AG10803 (cell line): ENCODE measurements at places on chromosomes 11 and 22.
A peak's percentile ranks its signal among the peaks of the same experiment; 100 is the strongest.

DNA sequence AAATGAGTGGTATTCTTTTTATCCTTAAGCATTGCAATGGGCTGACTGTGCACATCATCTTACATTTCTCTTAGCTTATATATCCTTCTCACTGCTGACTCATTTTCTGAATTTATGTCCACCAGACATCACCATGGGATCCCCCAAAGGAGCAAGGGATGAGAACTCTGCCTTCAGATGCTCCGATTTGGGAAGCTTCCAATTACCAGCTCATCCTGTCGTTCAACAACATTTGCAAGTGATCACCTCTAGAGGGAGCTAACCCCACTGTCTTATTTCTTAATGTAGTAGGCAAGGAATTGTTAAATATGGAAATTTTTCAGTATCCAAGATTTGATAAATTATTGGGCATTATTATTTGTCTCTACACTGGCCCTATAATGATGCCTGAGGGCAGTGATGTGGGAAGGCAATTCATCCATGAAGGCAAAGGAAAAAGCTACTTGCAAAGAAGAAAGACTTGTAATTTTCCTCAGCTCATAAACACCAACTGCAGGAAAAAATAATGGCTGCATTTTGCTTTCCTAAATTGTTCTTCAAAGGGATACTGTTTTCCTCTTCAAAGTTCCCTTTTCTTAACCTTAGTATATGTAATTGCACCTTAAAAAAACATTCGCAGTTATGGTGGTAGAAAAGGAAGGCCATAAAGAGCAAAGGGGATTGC lies 102.4 kb upstream of the FSHB start:
- DNase-seq, result peak; percentile 57

DNA sequence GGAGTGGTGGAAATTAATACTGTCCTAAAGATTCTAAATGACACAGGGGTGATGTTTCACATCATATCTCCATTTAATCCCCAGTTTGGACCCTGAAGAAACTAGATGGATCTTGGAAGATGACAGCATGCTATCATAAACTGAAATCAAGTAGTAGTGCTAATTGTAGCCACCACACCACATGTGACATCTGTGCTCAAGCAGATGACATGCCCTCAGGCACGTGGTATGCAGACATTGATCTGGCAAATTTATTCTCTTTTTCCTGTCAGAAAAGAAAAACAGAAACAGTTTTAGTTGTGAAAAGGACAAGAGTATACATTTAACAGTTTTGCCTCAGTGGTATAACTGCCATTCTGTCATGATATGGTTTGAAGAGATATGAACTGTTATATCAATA lies 52.9 kb upstream of the PGR start:
- DNase-seq, result no peak

- DNase-seq, result no peak
Measured at GRCh38 chr22:26139310-26139709, 30.0 kb upstream of the SEZ6L start.

DNA sequence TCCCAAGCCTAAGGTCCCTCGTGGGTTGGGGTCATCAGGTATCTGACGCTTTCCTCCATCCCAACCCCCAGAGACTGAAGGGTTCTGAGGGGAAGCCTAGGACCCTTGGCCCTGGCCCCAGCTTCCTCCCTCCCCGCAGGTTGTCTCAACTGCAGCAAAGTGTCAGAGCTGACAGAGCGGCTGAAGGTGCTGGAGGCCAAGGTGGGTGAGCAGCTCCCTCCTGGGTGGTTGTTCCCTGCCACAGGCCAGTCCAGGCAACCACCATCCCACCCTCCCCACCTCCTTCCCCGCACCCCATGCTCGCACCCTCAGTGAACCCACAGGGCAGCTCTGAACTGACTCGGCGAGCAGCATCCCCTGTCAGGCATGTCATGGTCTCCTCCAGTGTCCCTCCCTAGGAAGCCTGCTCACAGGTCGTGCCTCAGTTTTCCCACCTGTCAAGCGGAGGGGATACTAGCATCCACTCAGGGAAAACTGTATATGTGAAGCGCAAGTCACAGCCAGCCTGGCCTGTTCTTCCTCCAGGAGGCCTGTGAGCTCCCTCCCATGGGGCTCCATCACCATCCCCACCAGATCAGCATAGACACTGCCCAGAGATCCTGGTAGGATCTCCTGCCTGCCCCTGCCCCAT lies 20.8 kb downstream of the EMID1 start:
- DNase-seq, result no peak

- DNase-seq, result no peak
Measured at GRCh38 chr11:121212536-121213361, 79.8 kb upstream of the SC5D start.

DNA sequence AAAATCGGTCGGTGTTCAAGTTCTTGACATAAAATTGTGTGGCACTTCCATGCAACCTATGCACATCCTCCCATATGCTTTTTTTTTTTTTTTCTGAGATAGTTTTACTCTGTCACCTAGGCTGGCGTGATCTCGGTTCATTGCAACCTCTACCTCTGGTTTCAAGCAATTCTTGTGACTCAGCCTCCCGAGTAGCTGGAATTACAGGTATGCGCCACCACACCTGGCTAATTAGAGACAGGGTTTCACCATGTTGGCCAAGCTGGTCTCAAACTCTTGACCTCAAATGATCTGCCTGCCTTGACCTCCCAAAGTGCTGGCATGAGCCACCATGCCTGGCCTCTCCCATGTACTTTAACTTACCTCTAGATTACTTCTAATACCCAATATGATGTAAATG lies 15.0 kb downstream of the GLB1L3 start:
- no peak for DNase-seq

- DNase-seq, result no peak
Measured at GRCh38 chr11:1292018-1292643, 17.3 kb downstream of the TOLLIP start.

DNA sequence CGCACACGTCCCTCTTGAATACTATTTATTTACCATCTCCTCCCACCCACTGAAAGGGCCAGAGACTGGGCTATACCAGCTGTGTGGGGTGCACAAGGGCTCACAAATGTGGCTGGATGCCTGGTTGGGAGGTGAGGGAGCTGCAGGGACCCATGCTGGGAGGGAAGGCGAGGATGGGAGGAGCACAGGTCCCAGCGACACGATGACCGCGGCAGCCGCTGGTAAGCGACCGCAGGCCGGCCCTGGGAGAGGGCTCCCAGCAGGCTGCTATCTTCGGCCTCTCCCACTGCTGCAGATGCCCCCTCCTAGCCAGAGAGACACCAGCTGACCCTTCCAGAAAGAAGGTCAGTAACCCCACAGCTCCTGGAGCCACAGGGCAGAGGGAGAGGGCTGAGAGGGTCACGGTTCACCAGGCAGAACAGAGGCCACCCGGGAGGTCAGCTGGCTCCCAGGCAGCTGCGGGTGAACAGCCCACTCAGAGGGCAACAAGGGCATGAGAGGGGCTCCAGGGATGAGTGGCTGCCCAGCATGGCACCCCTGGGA lies 163.9 kb downstream of the CRYBB2 start:
- DNase-seq, result no peak

- peak; percentile 70 for DNase-seq
Measured at GRCh38 chr22:28155808-28156207, 236.8 kb upstream of the PITPNB start.

- no peak for DNase-seq
Measured at GRCh38 chr11:62801071-62801470, 4.2 kb downstream of the NXF1 start.

DNA sequence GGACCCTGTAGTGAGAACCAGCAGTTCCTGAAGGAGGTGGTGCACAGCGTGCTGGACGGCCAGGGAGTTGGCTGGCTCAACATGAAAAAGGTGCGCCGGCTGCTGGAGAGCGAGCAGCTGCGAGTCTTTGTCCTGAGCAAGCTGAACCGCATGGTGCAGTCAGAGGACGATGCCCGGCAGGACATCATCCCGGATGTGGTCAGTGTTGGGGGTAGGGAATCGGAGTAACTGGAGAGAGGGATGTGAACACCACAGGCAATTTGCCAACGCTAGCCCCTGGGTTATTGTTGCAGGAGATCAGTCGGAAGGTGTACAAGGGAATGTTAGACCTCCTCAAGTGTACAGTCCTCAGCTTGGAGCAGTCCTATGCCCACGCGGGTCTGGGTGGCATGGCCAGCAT lies 19.9 kb downstream of the MADD start:
- DNase-seq, result no peak

DNA sequence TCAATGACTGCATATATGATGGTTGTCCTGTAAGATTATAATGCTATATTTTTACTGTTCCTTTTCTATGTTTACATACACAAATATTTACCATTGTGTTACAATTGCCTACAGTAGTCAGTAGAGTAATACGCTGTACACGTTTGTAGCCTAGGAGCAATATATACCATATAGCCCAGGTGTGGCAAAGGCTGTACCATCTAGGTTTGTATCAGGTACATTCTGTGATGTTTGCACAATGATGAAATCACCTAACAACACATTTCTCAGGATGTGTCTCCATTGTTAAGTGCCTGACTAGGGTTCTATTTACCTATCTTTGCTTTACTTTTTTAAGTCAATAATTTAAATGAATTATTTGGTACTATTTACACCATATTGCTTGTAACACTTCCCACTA lies 21.9 kb downstream of the PRR5L start:
- no peak for DNase-seq

GRCh38 chr11:29353833-29354232 lies 663.0 kb downstream of the KCNA4 start:
- no peak for DNase-seq

GRCh38 chr11:68343761-68344256 lies 31.4 kb downstream of the LRP5 start:
- DNase-seq, result no peak

DNA sequence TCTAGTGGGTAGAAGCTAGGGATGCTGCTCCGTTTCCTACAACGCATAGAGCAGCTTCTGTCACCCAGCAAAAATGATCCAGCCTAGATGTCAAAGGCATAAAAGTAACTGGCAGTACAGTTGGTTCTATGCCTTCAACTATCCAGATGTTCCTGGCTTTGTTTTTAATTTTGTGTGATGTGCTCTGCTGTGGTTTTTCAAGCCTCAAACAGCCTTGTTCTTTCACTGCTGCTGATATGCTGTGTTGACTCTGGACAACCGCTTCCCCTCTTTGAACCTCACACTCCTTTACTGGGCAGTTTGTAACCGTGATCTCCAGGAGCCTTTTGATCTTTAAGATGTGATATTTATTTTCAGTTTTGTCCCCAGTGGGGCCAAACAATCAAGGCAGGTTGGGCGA lies 116.4 kb downstream of the SEZ6L start:
- DNase-seq, result no peak

GRCh38 chr11:64859542-64860414 lies 15.3 kb upstream of the CDC42BPG start:
- DNase-seq, result no peak
